ENCODE measurements at places on chromosomes 12 and 14.

DNA sequence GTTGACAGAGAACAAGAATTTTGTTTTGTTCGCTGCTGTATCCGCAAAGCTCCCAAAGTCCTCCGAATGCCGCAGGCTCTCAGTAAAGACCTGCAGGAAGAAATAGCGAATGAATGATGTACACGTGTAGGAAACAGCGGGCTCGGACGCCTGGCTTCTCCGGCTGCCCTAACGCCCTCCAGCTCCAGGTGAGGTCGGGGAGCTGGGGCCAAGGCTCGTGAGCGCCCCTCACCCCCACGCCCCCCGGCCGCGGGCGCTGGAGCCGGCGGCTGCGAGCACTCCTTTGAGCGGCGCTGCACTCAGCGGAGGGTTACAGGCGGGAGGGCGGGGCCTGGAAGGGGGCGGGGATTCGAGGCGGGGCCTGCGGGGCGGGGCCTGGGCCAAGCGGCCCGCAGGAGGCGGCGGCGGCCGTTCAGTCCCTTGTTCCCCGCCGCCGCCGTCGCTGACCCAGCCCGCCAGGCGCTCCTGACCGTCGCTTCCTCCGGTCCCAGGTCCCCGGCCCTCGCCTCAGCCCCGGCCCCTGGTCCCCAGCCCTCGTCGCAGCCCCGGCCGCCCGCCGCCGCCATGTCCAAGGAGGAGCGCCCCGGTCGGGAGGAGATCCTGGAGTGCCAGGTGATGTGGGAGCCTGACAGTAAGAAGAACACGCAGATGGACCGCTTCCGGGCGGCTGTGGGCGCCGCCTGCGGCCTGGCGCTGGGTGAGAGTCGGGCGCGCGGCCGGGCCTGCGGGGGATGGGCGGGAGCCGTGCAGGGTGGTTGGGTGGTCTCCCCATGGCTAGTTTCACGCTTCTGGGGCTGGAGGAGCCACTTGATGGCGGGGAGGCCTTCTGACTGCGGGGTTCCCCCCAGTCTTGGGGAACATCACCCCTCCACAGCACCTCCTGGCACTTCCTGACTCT, at the start of gene AACS:
TSS of gene AACS (plus strand) at position 415 of the 898 bp plus-strand sequence. CDS start at position 565, 150 bp downstream.
- peak; percentile 36 for DNase-seq

- no peak for DNase-seq
These were observed 12.2 kb upstream of the C14orf180 start for GRCh38 chr14:104567141-104567956.

DNA sequence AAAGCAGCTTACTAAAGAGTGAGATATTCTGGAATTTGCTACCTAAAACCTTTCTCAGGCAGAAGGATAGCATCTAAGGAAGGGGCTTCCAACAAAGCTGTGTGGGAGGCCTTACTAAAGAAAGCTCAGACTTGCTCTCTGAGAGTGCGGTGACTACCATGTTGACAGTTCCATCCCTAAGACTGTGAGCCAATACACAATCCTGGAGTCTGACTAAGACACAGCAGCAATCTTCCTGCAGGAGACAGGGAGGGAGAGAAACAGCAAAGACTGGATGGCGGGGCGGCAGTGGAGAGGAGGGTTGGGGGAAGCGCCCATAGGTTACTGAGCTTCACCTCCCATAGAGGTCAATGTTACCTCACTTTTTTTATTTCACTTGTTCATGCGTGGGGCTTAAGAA, 70.9 kb downstream of the KITLG start:
- no peak for DNase-seq

- DNase-seq, result no peak
These were observed 17.0 kb downstream of the NCOR2 start for GRCh38 chr12:124550123-124551089.

GRCh38 chr14:38078393-38078792, 129.3 kb upstream of the SSTR1 start:
- DNase-seq, result no peak

DNA sequence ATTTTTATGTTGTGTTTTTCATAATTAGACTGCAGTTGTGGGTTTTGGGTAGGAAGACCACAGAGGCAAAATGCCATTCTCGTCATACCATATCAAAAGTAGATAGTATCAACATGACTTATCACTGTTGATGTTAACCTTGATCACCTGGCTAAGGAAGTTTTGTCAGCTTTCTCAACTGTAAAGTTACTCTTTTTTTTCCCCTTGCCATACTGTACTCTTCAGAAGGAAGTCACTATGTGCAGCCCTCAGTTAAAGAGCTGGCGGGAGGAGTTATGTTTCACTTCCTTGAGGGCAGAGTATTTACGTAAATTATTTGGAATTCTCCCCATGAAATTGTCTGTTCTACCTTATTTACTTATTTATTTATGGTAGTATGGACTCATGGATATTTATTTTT, 78.7 kb downstream of the PRORP start:
- no peak for DNase-seq

GRCh38 chr14:61630399-61631044, 64.8 kb upstream of the HIF1A start:
- DNase-seq, result no peak

DNA sequence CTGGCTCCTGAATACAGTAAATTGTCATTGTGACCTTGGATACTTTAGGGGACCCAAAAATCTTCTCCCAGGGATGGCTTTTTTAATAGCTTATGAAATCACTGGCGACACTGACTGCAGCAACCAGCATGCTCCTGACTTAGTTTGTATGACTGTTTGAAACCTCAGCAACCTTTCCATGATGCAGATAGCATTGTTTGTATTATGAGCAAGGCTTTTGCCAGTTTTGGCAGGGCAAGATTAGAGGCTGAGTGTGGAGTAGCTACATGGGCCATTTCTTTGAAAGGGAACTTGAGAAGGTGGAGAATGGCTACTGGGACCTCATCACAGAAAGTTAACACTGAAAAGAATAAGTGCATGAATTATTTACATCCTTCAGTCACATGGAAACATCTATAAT, 50.9 kb downstream of the SLC4A8 start:
- no peak for DNase-seq

DNA sequence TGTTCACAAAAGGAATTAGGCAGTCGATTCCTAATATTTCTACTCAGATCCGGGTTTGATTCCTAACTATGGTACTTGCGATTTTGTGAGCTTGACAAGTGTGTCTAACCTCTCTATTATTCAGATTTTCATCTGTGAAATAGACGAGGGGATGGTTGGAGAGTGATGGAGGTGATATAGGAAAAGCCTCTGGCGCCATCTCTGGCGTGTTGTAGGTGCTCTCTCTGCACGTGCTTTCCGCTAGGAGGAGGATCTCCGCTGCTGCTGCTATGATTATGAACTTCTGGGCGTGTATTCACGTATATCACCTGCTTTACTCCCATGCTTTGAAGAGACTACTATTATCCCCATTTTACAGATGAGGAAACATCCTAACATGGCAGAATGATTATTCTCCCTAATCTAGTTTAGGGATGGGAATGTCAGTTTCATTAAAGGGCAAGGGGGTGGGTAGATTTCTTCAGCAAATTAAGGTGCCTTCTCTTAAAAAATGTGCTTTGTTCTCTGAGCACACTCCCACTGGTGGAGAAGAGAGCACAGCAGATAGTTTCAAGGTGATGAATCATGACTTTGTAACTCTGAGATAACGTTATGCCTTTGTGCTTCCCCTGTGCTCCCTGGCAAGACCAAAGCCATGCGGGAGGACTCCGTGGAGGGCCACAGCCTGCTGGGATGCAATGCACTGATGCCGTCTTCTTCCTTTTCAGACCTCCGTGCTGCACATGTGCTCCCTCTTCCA, 97.1 kb downstream of the PRIMA1 start:
- DNase-seq, result no peak

DNA sequence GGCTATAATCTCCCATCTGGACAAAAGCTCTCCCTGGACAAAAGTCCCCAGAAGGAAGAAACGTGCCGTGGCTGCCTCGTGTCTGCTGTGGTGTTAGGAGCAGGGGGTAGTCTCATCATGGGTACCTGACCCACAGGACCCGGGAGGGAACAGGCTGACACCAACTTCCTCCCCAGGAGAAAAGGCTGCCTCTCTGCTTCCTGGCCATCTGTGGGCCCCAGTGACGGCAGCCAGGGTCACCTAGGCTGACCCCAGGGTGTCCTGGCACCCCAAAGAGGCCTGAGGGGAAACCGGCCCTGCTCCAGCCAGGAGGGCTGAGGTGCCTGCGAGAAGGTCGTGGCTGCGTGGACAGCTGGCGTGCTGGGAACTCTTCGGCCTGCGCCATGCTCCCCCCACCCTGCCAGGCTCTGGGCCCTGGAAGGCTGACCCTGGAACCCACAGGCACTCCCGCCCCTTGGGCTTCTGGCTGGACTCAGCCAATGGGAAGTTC, 133.9 kb downstream of the RFLNA start:
- DNase-seq, result no peak

DNA sequence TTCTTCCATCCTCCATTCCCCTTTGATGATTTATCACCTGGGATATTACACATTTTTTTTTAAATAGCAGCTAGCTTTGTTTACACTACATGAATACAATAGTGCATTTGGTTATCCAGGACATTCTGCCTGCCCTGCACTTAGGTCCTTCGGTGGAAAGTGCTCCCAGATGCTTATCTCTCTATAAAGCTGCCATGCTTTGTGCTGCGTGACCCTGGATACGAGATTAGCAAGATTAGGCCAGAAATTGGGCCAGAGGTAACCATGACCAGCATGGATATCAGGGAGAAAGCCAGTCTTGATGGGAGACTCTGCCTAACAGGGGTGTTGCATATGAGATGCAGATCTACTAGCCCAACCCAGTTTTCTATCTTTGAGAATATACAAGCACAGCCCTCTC, 12.1 kb upstream of the KRT83 start:
- no peak for DNase-seq

GRCh38 chr12:107364875-107365518, 271.6 kb upstream of the CRY1 start:
- DNase-seq, result no peak

DNA sequence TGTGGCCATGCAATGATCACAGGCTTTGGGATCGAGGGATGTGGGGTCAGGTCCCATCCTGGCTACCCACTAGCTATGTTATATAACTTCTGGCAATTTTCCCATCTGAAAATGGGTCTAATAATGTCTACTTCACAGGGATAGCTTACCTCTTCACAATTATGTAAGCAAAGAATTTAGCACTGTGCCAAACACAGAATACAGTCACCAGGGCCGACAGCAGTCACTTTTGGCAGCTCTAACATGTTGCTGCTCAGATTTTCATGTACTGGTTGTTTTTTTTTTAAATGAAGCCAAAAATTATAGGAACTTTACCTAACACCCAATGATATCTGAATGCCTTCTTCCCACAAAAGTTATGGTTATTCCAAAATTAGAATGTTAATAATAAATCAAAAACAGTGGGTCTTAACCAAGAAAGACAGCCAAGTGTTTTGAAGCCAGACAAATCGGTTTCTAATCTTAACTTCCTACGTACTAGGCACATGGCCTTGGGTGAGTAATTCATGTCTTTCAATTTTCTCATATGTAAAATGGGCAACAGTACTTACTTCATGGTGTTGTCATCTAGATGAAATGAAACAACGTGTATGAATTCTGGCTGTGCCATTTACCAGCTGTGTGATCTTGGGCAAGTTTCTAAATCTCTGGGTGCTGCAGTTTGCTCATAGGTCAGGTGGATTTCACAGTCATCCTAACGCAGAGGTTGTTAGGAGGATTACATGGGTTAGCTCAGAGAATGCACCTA, 13.0 kb upstream of the PCED1B start:
- DNase-seq, result no peak

All from activated naive CD8-positive, alpha-beta T cell treated with anti-CD3 and anti-CD28 coated beads, Interleukin-2, amount 50 U/mL, for 16 hours (primary cell).